ENCODE measurements at places on chromosomes 2 and 18. TPM values are rescaled to one million over a fixed set of nuclear protein-coding genes. Genes with fewer than 3 reads are reported as not detected.
A peak's percentile ranks its signal among the peaks of the same experiment; 100 is the strongest.

DNA sequence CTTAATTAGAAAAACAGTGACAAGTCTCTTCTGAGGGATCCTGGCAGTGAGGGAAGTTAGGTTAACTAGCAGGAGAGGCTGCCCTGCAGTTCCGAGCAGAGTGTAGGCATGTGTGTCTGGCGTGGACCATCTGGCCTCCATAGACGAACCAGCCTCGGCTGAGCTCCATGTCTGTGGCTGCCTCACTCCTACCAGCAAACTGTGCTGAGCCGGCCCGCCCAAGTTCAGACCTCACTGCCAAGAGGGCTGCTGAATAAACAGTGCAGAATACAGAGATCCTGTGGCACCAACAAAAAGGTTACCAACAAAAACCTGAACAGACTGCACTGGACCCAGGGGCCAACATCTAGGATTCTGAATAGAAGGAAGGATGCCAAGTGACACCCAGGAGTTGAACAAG, 27.3 kb downstream of the INO80C start:
- no peaks in the 10 kb centered on the region for H3K36me3 ChIP-seq
- H3K27ac ChIP-seq = peak overlapping the region; percentile 24
- no peaks in the 10 kb centered on the region for H3K27me3 ChIP-seq
- no peak overlapping the region for H3K4me3 ChIP-seq
- peak; percentile 53 for DNase-seq
- H3K4me1 ChIP-seq = no peaks in the 10 kb centered on the region

GRCh38 chr2:51079945-51080344, 48.0 kb upstream of the NRXN1 start:
- no peak overlapping the region for H3K27ac ChIP-seq
- no peaks in the 10 kb centered on the region for H3K36me3 ChIP-seq
- DNase-seq = no peak
- H3K4me3 ChIP-seq = no peak overlapping the region
- no peaks in the 10 kb centered on the region for H3K4me1 ChIP-seq

DNA sequence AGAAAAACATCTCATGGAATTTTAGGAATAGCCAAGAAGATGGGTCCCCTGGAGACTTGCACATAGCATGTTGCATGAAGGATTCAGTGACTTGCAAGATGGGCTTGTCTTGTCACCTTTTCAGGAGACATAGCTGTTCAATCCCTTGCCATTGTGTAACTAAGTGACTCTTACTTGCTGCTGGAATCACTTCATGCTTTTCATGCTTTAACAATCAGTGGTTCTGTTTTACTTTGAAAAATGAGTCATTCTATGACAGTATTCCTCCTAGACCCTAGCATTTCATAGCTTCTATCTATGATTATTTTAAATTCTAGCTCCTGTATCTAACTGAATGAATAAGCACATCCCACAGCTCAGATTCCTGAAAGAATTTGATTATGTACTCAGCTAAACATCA, 2.8 kb downstream of the KYNU start:
- no peaks in the 10 kb centered on the region for H3K36me3 ChIP-seq
- no peaks in the 10 kb centered on the region for H3K27me3 ChIP-seq
- peaks cover 23% of the 10 kb centered on the region for H3K4me1 ChIP-seq
- no peak for DNase-seq
- H3K4me3 ChIP-seq = no peak overlapping the region

DNA sequence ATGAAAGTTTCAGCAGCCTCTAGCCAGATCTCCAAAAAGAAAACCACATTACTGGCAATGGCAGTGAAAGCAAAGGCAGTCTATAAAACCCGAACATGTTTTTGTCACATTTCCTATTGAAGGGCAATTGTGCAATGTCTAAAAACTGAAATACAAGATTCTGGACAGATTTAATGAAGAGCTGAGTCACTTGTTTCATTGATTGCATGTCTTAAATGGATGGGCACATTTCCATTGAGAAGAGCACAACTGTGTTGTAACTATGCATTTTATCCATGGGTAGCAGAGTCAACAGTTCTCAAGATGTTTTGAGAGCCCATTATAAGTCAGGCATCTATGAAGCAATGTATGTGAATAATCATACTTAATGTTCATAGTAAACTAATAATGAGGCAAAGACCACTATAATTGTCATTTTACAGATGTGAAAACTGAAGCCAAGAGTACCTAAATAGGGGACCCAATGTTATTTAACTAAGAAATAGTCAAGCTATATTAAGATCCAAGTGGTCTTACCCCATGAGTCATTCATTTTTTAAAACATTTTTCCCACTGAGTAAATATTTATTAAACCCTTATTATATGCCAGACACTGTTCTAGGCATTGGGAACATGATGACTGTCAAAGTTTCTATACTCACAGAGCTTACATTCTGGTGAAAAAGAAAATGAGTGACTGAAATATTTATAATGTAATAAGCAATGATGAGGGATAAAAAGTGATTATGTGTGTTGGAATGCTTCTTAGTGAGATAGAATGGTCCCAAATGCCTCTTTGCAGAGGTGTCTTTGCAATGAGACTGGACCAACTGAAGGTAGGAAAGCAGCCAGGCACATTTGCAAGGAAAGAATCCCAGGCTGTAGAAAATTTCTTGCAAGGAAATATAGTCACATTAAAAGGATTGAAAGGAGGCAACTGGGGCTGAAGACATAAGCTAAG, 818.9 kb upstream of the ACVR2A start:
- no peak for DNase-seq
- H3K4me3 ChIP-seq = no peak overlapping the region
- no peaks in the 10 kb centered on the region for H3K27me3 ChIP-seq
- H3K36me3 ChIP-seq = no peaks in the 10 kb centered on the region

- H3K4me1 ChIP-seq = peaks cover 5% of the 10 kb centered on the region
- no peak for DNase-seq
- no peak overlapping the region for H3K4me3 ChIP-seq
- H3K27me3 ChIP-seq = no peaks in the 10 kb centered on the region
- no peak overlapping the region for H3K27ac ChIP-seq
- no peaks in the 10 kb centered on the region for H3K36me3 ChIP-seq
Observed at GRCh38 chr18:2223849-2224248, 347.5 kb downstream of the METTL4 start.

GRCh38 chr2:101473911-101474701, 806 bp downstream of the RFX8 start:
- H3K27me3 ChIP-seq = peaks cover 5% of the 10 kb centered on the region
- no peak overlapping the region for H3K27ac ChIP-seq
- H3K4me3 ChIP-seq = peak overlapping the region; percentile 44
- H3K4me1 ChIP-seq = peaks cover 10% of the 10 kb centered on the region
- no peaks in the 10 kb centered on the region for H3K36me3 ChIP-seq
- DNase-seq = peak; percentile 63

DNA sequence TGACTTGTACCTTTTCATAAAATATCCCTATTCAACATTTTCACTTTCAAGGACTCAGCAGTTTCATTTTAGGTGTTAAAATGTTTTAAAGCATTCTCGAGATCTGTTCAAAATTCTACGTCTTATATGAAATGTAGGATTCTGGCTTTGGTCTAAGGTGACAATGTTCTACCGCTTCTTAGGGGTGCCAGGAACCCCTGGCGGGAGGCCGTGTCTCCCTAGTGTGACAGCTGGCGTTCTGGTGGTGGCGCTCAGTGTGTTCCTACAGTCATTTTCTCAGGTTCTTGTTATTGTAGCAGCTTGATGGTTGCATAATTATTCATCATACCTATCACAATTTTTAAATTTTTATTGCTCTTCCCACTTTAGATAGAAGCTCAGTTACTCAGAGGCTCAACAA, 204.6 kb downstream of the AGAP1 start:
- no peak overlapping the region for H3K4me3 ChIP-seq
- H3K27ac ChIP-seq = no peak overlapping the region
- no peak for DNase-seq

- H3K36me3 ChIP-seq = no peaks in the 10 kb centered on the region
- H3K27me3 ChIP-seq = no peaks in the 10 kb centered on the region
- H3K27ac ChIP-seq = no peak overlapping the region
- no peaks in the 10 kb centered on the region for H3K4me1 ChIP-seq
- DNase-seq = no peak
Observed at GRCh38 chr2:120803764-120804335, 68.2 kb downstream of the GLI2 start.

DNA sequence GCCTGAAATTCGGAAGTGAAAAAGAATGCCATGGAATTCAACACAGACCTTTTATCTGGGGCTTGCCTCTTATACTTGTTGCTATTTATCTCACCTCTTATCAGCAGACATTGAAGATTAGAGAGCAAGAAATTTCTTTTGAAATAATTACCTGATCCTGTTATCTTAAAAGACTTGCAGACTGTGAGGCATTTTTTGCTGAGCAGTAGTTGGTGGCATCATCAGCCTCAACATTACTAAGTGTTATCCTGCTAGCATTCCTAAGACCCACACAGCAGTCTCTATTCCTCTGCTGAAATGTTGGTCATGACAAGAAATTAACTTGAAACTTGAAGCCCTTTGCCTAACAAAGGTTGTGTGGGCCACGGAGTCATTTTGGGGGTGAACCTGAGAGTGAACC, 186.5 kb downstream of the TRIB2 start:
- H3K4me1 ChIP-seq = no peaks in the 10 kb centered on the region
- no peak overlapping the region for H3K27ac ChIP-seq
- H3K4me3 ChIP-seq = no peak overlapping the region
- DNase-seq = no peak

- peak; percentile 86 for DNase-seq
- H3K36me3 ChIP-seq = no peaks in the 10 kb centered on the region
- no peaks in the 10 kb centered on the region for H3K27me3 ChIP-seq
- H3K27ac ChIP-seq = peak overlapping the region; percentile 98
- no peaks in the 10 kb centered on the region for H3K4me1 ChIP-seq
Observed at GRCh38 chr2:231680992-231681852, 27.1 kb upstream of the PTMA start.

- H3K4me1 ChIP-seq = no peaks in the 10 kb centered on the region
- no peak overlapping the region for H3K27ac ChIP-seq
- no peaks in the 10 kb centered on the region for H3K36me3 ChIP-seq
- no peak overlapping the region for H3K4me3 ChIP-seq
Observed at GRCh38 chr18:33923980-33924379, 300.7 kb downstream of the NOL4 start.

- no peak for DNase-seq
- H3K27ac ChIP-seq = no peak overlapping the region
- H3K4me3 ChIP-seq = no peak overlapping the region
- H3K27me3 ChIP-seq = no peaks in the 10 kb centered on the region
- peaks cover 54% of the 10 kb centered on the region for H3K36me3 ChIP-seq
Observed at GRCh38 chr2:200477667-200478131, 32.2 kb downstream of the KCTD18 start.

GRCh38 chr2:240997141-240997855, 1.1 kb upstream of the SNED1 start:
- no peaks in the 10 kb centered on the region for H3K4me1 ChIP-seq
- DNase-seq = peak; percentile 96
- no peaks in the 10 kb centered on the region for H3K36me3 ChIP-seq
- peak overlapping the region; percentile 75 for H3K27ac ChIP-seq

DNA sequence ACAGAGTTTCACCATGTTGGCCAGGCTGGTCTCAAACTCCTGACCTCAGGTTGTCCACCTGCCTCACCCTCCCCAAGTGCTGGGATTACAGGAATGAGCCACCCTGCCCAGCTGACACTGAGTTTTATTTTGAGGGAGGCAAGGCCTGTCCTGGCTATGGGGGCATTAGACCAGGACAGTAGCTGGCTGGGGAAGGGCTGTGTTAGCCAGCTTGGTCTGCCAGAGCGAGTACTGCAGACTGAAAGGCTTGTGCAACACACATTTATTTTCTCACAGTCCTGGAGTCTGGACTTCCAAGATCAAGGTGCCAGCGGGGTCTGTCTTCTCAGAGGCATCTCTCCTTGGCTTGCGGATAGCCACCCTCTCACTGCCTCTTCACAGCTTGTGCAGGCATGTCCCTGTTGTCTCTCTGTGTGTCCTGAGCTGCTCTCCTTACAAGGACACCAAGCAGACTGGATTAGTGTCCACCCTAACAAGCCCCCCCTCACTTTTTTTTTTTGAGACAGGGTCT, 59.4 kb upstream of the HAAO start:
- DNase-seq = peak; percentile 14
- H3K27ac ChIP-seq = no peak overlapping the region
- no peaks in the 10 kb centered on the region for H3K27me3 ChIP-seq
- no peaks in the 10 kb centered on the region for H3K36me3 ChIP-seq

GRCh38 chr2:85008252-85008651, 37.3 kb downstream of the KCMF1 start:
- no peaks in the 10 kb centered on the region for H3K4me1 ChIP-seq
- H3K36me3 ChIP-seq = no peaks in the 10 kb centered on the region
- no peaks in the 10 kb centered on the region for H3K27me3 ChIP-seq
- no peak overlapping the region for H3K4me3 ChIP-seq

- H3K36me3 ChIP-seq = no peaks in the 10 kb centered on the region
- DNase-seq = no peak
- no peak overlapping the region for H3K27ac ChIP-seq
- no peaks in the 10 kb centered on the region for H3K4me1 ChIP-seq
- H3K4me3 ChIP-seq = no peak overlapping the region
Observed at GRCh38 chr2:221444106-221444505, 128.0 kb downstream of the EPHA4 start.

DNA sequence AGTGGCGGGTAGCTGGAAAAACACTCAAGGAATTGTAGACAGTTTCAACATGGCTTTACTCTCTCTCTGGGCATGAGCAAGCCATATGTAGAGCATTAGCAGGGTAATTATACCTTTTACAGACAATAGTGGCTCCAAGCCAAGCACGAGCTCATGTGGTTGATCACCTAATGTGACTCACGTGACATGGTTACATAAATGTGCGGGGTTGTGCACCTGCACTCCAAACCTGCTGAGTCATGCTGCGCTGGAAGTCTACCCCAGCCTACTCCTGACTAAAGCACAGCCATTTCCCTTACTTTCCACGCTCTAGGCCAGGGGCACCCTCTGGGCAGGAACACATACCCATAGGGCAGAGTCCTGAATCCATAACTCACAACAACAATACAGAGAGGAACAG, 232.8 kb downstream of the MBD5 start:
- H3K4me3 ChIP-seq = no peak overlapping the region
- H3K27me3 ChIP-seq = no peaks in the 10 kb centered on the region
- no peak for DNase-seq

GRCh38 chr18:45464619-45465018, 150.7 kb upstream of the SLC14A2 start:
- no peaks in the 10 kb centered on the region for H3K4me1 ChIP-seq
- H3K27ac ChIP-seq = no peak overlapping the region
- no peak for DNase-seq
- no peak overlapping the region for H3K4me3 ChIP-seq
- no peaks in the 10 kb centered on the region for H3K36me3 ChIP-seq

DNAJB2 gene
- 52.1 TPM for total RNA-seq

TPO gene
- total RNA-seq = not detected

TLX2 gene
- total RNA-seq = not detected

GPR55 gene
- not detected for total RNA-seq

PLEK gene
- 1.7 TPM for total RNA-seq

LGALSL gene
- 3.2 TPM for total RNA-seq

MAPK4 gene
- 0.54 TPM for total RNA-seq

DSG4 gene
- not detected for total RNA-seq

RTKN gene
- 102 TPM for total RNA-seq

SLC9A4 gene
- total RNA-seq = not detected
